ENCODE measurements at places on chromosomes 3 and 15.

DNA sequence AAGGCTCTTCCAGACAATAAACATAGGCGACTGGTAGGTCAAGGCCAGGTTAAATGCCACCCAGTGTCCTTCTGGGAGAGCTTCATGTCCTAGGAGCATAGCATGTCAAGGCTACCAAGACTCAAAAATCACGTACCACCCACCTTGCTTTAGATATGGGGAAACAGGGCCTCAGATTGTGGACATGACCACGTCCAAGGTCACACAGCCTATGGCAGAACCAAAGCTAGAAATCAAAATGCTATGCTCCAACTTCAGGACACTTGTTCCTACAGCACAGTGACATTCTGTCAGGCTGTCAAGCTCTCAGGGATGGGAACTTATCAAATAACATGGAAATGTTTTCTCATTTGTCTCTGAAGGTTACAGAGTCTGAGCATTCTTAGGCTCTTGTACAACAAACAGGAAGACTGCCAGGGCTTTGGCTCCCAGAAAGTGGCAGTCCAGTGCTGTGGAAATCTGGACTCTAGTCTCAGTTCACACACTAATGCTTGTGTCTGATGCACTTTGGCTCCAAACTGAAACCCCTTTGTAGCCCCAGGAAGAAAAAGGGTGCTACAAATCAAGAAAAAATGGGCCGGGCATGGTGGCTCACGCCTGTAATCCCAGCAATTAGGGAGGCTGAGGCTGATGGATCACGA lies 170.4 kb upstream of the LPP start:
- no peak for DNase-seq

- no peak for DNase-seq
Observed at GRCh38 chr3:178711753-178712152, 175.5 kb downstream of the KCNMB2 start.

- no peak for DNase-seq
Observed at GRCh38 chr3:44883213-44883955, 9.0 kb downstream of the TGM4 start.

GRCh38 chr3:176663837-176664831 lies 533.1 kb downstream of the TBL1XR1 start:
- no peak for DNase-seq

- DNase-seq = no peak
Observed at GRCh38 chr3:41224120-41224806, 25.0 kb downstream of the CTNNB1 start.

- DNase-seq = no peak
Observed at GRCh38 chr3:95217661-95218060, 1154.8 kb downstream of the NSUN3 start.

GRCh38 chr15:89416339-89417183 lies 79.8 kb downstream of the RHCG start:
- peak; percentile 49 for DNase-seq

DNA sequence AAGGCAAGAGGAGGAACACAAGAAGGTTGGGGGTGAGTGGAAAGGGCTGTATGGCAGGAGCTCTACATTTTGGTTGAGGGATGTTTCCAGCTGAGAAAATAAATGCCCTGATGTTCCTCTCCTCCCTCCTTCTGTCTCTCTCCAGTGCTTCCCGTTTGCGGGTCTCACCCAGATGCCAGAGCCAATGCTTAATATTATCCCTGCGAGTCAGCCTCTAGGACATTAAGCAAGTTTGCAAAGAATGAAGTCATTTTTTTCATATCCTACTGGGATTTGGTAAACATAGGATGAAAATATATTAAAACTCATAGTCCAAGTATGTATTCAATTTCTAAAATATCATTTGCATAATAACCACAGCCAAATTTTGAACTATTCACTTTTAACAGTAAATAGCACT lies 295.9 kb downstream of the CADM2 start:
- DNase-seq = no peak

DNA sequence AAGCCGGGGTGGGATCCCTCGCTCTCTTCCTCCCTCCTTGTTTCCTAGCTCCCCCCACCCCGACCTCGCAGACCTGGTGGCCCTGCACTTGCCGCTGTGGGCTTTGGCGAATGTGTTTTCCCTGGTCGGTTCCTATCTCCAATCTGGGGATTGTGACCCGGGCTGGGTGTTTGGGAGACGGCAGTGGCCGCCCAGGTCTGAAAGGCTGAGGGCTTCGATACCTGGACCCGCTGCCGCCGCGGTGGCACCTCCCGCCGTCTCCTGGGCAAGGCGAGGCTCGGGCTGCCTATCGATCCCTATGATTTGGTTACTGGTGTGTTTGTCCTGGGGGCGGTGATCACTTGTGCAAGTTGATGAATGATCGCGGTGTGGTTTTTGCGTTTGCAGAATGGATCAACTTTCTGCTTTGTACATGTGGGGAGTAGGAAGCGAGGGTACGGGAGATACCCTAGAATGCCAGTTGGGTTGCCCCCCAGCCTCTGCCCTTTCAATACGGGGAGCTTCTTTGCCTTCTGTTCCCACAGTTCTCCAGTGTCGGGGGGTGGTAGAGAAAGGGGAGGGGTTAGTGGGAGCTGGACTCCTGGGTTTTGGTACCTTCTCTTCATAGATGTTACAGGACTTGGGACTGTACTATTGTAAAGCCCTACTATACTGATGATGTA lies 3.0 kb downstream of the BBX start:
- DNase-seq = no peak

GRCh38 chr15:33071451-33071850 lies 123.1 kb downstream of the FMN1 start:
- DNase-seq = no peak

DNA sequence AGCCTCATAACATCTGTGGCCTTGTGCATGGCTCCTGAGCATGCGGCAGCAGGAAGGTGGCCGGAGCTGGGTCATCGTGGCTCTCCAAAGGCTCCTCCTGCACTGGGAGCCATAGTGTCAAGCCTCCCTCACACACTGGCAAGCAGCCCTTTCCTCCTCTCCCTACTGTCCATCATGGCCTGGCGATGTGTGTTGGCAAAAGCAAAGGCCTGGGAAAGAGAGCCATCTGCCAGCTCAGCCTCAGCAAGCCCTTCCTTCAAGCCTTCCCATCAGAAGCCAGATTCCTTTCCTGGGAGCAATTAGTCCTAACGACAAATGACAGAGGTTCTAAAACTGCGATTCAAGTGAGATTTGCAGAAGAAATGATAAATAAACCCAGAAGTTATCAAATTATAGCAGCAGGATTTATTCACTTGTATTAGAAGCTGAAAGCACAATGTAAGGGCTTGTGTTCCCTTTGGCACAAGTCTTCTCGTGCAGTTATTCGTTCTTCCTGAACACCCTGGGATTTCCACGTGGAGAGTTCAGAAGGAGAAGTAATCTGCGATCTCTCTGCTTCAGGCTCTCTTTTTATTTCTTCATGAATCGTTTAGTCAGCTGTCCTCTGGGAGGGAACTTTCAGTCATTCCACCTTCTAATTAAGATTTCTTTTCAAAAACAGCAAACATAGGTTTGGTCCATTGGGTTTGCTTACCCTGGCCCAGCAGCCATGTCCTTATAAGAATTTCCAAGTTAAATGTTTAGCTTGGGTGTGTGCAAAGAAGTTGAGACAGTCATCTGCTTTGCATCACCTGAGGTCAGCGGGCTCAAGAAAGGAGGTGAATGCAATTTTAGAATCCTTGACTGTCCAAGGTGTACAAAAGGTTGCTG lies 110.3 kb upstream of the TMC3 start:
- no peak for DNase-seq

DNA sequence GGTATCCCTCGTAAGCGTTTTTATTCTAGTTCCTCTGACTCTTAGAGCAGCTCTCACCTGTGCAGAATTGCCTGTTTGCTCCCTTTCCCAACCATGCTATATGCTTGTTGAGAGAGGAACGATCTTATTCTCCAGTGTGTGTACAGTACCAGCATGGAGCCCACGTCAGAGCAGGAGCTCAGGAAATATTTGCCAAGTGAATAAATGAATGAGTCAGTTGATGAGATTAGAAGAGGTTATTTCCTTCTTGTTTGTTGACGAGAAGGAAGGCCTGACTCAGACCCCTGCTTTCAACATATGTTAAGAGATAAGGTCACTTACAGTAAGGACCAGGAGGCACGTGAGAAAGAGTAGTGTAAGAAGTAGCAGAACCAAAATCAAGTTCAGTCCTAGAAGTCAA lies 106.3 kb upstream of the ABHD17C start:
- no peak for DNase-seq

DNA sequence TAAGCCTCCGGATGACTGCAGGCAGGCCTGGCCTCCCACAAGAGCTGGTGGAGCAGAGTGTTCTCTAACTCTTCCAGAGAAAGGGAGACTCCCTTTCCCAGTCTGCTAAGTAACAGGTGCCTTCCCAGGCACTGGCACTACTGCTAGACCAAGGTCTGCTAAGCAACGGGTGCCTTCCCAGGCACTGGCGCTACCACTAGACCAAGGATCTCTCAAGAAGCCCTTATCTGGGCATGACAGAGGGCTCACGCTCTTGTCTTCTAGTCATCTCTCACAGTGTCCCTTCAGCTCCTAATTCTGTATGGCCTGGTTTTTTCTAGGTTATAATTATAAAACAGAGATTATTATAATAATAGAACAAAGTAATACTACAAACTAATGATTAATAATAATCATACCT lies 27.8 kb downstream of the MYL3 start:
- no peak for DNase-seq

DNA sequence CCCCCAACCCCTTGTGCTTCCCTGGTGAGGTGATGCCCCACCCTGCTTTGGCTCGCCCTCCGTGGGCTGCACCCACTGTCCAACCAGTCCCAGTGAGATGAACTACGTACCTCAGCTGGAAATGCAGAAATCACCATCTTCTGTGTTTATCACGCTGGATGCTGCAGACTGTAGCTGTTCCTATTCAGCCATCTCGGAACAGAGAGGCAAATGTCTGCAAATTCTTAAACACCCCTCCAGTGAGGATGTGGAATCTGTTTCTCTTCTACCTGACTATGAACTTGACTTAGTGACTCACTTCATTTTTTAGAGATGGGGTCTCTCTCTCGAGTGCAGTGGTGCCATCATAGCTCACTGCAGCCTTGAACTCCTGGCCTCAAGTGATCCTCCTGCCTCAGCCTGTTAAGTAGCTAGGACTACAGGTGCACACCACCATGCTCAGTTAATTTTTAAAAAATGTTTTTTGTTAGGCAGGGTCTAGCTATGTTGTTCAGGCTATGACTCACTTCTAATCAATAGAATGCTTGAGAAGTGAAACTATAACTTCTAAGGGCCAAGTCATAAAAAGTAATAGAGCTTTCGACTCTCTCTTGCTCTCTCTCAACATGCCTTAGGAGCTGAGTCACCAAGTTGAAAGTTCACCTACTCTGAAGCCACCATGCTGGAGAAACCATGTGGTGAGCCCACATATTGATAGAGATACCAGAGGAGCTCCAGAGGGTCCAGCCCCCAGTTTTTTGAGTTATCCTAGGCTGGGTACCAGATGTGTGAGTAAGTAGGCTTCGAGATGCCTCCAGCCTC lies 11.5 kb upstream of the PARP14 start:
- DNase-seq = no peak

GRCh38 chr15:98085003-98085639 lies 124.6 kb downstream of the ARRDC4 start:
- DNase-seq = no peak

DNA sequence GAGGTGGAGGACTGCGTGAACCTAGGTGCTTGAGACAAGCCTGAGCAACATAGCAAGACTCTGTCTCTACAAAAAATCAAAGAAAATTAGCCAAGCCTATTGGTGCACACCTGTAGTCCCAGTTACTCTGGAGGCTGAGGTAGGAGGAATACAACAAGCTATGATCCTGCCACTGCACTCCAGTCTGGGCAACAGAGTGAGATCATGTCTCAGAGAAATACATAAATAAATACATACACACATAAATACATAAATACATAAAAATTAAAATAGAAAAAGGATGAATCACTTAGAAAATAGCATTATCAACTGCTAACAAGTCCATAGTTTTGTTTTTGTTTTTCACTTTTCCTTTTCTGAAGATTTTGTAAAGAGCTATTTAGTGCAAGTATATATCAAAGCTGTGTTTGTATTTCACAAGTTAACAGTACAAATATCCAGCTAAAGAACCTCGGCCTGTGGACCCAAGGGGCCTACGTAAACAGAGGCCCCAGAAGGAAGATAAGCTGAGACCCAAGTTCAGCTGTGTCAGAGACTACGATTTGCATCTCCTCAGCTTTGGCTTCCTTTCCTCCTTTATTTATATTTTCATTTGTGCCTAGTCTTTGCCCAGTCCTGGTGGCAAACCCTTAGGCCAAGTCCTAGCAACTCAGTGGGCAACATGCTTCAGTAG lies 67.1 kb upstream of the ROBO2 start:
- no peak for DNase-seq

- no peak for DNase-seq
Observed at GRCh38 chr15:82122746-82123400, 77.1 kb upstream of the MEX3B start.

- DNase-seq = no peak
Observed at GRCh38 chr15:80580106-80580505, 115.0 kb upstream of the ABHD17C start.

DNA sequence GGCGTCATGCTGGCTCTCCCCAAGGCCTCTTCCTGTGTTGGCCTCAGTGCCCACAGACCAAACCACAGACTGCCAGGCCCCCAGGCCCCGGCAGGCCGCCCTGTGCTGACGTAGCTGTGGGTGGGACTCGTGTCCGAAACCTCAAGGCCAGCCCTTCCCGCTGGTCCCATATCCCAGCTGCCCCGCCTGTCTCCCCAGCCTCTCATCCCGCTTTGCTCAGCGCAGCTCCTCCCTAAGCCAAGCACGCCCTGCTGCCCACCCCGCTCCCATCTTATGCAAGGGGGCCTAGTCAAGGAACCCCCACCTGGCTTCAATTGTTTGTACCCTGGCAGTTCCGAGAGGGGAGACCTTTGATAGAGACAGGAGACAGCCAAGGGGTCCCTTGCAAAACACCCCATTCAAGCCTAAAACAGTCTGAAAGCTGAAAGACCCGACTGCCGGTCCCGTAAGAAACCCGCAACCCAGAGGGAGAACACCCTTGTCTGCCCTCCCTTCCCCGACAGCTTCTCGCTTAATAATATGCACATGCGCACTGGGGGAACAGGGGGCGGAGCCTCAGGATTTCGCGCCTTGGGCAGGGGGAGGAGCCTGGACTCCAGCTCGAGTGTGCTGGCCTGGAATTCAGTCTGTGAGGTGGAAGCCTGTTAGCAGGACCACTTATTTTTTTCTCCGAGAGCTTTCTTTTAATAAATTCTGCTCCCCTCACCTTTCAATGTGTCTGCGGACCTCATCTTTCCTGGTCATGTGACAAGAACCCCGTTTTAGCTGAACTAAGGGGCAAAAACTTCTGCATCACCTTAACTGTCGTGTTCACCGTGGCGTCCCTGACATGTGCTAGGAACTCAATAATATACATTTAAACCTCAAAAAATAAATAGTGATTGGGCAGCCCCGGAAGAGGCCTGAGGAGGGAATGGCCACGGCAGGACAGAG lies 17.2 kb downstream of the TNFAIP8L3 start:
- DNase-seq = no peak

Data from activated CD8-positive, alpha-beta memory T cell treated with anti-CD3 and anti-CD28 coated beads for 1 hour (primary cell).